Muscle of arm (tissue), 14 donors: ENCODE measurements at places on chromosomes 3 and 15. TPM values are rescaled to one million over a fixed set of nuclear protein-coding genes. Genes with fewer than 3 reads are reported as not detected.

The RPSA gene
- 2,110 TPM for polyA plus RNA-seq

The KCNMB2 gene
- 10.6 TPM for polyA plus RNA-seq

The ALCAM gene
- polyA plus RNA-seq = 11.6 TPM

The ACAA1 gene
- polyA plus RNA-seq = 28.9 TPM

The CADM2 gene
- polyA plus RNA-seq = 3.9 TPM

The GHSR gene
- polyA plus RNA-seq = not detected

The EPHA6 gene
- polyA plus RNA-seq = 0.94 TPM

The NDUFB4 gene
- 157 TPM for polyA plus RNA-seq

The HIGD1A gene
- not detected for polyA plus RNA-seq

The GPR149 gene
- 0.24 TPM for polyA plus RNA-seq

The EAF2 gene
- polyA plus RNA-seq = not detected

The CGNL1 gene
- polyA plus RNA-seq = 10.1 TPM

The DRD3 gene
- not detected for polyA plus RNA-seq

The IL12A gene
- polyA plus RNA-seq = 0.67 TPM

The TGM5 gene
- polyA plus RNA-seq = not detected

The SEMA6D gene
- 83.6 TPM for polyA plus RNA-seq

The TMCO5A gene
- not detected for polyA plus RNA-seq

The ATP8B4 gene
- 2.9 TPM for polyA plus RNA-seq

The LNP1 gene
- 7.1 TPM for polyA plus RNA-seq

The ALDH1L1 gene
- 0.27 TPM for polyA plus RNA-seq

The HTR3E gene
- polyA plus RNA-seq = 0.09 TPM

The NPAP1 gene
- polyA plus RNA-seq = not detected

The CDHR4 gene
- not detected for polyA plus RNA-seq

The MUC4 gene
- polyA plus RNA-seq = 1.8 TPM

The FOXL2NB gene
- polyA plus RNA-seq = not detected

The DUOX1 gene
- polyA plus RNA-seq = 2.1 TPM

The RTP3 gene
- 0.09 TPM for polyA plus RNA-seq

The CCDC13 gene
- not detected for polyA plus RNA-seq

The TERC gene
- polyA plus RNA-seq = not detected

The AHSG gene
- not detected for polyA plus RNA-seq

The SPINT1 gene
- 37.6 TPM for polyA plus RNA-seq

The PRICKLE2 gene
- 7.8 TPM for polyA plus RNA-seq

The CLRN1 gene
- polyA plus RNA-seq = not detected

The RETNLB gene
- not detected for polyA plus RNA-seq

The CHRM5 gene
- not detected for polyA plus RNA-seq

The MYL3 gene
- polyA plus RNA-seq = 340 TPM

The CMTM8 gene
- polyA plus RNA-seq = 2.8 TPM

The CPNE9 gene
- not detected for polyA plus RNA-seq

The FSTL1 gene
- polyA plus RNA-seq = 927 TPM

The EFCC1 gene
- polyA plus RNA-seq = 1.2 TPM

The GOLGA8O gene
- 3.3 TPM for polyA plus RNA-seq

The GOLGA6L7 gene
- not detected for polyA plus RNA-seq
